T-helper 2 cell (primary cell): ENCODE measurements at places on chromosomes 1 and 21.

GRCh38 chr1:201518071-201518470 lies 11.1 kb upstream of the CSRP1 start:
- DNase-seq = no peak

GRCh38 chr1:23079025-23079424 lies 59.8 kb downstream of the KDM1A start:
- no peak for DNase-seq

GRCh38 chr1:158930504-158930903 lies 848 bp upstream of the PYHIN1 start:
- peak; percentile 91 for DNase-seq

GRCh38 chr21:36129219-36129618 lies 5.7 kb upstream of the CBR3 start:
- DNase-seq = no peak

GRCh38 chr1:5001466-5001865 lies 347.1 kb downstream of the AJAP1 start:
- DNase-seq = no peak

DNA sequence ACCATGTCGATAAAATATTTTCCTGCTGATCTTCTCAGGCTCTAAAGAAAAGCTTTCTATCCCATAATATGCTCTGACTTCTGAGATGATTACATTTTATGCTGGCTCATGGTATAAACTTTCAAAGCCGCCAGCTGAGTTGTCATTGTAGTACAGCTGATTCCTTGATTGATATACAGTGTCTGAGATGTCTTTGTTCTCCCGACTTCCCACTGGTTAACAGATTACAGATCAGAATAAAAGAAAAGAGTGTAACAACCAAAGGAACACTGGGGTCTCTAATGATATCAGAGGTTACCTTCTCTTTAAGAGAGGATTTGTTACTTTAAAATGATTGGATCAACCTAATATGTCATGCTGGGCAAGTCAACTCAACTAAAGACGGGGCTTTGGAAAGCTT lies 485.4 kb upstream of the LRRC7 start:
- DNase-seq = no peak

DNA sequence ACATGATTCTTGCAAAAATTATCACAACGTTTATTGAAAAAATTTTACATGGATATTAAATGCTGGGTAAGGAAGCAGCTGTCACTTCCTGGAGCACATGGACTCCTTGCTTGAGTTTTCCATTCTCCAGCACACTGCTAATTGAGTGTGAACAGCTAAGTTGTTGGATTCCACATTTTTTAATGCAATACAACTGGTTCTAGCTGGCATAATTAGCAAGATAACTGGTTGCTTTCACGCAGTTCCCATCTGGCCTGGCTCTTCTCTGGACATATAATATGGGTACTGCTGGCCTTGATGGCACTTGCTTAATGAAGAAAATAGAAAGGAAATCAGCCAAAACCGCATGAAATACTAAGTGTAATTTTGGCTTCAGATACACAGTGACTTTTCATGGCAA lies 26.6 kb downstream of the RGS21 start:
- no peak for DNase-seq

GRCh38 chr21:44818640-44819011 lies 764 bp upstream of the SUMO3 start:
- DNase-seq = no peak

DNA sequence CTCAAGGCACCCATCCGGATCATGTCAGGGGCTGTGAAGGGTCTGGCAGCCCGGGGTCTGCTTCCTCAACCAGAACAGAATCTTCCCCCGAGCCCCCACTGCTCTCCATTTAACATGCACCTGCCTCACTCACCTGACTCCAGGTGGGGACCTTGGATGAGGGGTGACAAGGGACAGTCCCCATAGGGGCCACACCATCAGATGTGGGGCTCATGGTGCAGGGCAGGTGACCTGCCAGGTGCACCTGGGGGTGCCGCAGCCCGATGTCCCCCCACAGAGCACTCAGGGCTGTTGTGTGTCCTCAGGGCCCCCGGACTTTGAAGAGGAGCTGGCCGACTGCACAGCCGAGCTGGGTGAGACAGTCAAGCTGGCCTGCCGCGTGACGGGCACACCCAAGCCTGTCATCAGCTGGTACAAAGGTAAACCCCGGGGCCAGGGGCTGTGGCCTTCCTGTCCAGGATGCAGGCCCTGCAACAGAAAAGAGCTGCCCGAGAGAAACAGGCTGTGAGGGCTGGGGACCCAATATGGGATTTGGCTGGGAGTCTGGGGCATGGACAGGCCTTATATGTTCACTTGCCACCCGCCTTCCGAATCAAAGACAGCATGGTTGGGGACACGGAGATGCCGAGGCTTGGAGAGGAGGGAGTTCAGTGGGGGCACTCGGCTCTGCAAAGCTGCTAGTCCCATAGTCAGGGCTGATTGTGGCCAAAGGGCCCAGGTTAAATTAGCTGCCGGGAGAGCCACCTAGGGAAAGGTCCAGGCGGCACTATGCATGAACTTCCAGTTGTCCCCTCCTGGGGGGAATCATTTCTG lies 64.6 kb downstream of the TRIM11 start:
- no peak for DNase-seq

DNA sequence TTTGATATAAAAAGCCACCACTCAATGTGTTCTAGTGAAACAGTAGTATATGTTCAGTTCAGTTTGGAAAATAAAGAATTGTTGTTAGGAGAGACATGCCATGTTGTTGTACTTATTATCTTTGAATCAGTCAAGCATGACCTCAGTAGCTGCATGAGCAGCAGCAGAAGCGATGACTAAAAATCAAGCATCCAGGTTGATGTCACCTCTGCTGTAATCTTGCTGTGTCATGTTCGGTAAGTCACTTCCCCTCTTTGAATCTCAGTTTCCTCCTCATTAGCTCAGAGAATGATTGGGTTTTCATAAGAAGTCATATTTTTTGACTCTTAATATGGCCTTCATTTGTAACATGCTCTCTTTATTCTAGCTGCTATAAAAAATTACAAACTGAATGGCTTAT lies 428.4 kb upstream of the B3GALT2 start:
- DNase-seq = no peak

GRCh38 chr1:205258261-205258691 lies 30.5 kb downstream of the TMCC2 start:
- DNase-seq = no peak

DNA sequence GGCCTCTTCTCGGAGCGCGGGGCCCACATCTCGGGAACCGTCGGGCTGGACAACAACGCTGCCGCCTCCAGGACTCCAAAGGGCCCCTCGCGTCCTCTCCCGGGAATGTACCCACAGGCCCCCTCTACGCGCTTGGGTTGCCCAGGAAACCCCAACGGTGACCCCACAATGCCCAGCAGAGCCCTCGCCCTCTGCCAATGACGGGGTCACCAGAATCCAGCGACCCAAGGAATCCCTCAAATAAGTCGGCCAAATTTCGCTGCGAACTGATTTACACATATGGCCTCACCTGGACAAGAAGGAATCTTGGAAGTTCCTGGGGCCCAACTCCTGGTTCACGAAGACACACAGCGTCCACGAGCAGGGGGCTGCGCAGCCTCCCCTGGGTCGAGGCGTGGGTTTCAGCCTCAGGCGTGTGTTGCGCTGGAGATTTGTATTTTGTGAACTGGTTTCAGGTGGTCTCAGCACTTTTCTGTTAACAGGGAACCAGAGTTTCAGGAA lies 78.1 kb downstream of the DESI2 start:
- DNase-seq = no peak

DNA sequence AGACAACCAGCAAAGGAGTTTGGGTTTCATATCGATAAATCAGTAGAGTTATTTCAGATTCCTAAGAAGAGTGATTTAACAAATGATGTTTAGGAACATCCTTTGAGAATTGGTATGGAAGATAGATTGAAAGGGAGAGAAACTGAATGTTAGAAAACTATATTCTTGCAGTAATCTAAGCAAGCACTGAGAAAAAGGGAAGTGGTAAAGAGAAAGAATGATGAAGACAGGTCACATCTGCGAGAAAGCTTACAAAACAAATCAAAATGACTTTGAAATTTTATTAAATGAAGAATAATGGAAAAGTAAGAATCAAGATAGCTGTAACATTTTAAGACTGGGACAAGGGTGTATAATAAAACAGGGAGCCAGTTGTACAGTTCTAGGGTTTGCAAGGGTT lies 177.0 kb downstream of the HS2ST1 start:
- no peak for DNase-seq

GRCh38 chr1:90925928-90926869 lies 95.6 kb downstream of the ZNF644 start:
- no peak for DNase-seq

GRCh38 chr1:47635597-47635996 lies 197.8 kb downstream of the FOXD2 start:
- DNase-seq = no peak

DNA sequence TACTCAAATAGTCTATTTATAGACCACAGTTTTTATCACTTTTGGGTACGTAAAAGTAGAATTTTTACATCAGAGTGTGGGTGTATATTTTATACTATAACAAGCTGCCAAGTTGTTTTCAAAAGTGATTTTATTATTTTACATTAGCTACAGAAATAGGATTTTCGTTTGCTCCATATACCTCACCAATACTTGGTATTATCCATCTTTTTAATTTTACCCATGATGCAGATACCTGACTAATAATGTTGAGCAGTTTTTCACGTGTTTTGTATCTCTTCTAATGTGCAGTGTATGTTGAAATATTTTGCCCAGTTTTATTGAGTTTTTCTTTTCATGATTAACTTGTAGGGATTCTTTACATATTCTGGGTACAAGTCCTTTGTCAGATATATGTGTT lies 379.8 kb downstream of the MATN1 start:
- no peak for DNase-seq

GRCh38 chr1:98099501-98099900 lies 178.7 kb upstream of the DPYD start:
- no peak for DNase-seq

DNA sequence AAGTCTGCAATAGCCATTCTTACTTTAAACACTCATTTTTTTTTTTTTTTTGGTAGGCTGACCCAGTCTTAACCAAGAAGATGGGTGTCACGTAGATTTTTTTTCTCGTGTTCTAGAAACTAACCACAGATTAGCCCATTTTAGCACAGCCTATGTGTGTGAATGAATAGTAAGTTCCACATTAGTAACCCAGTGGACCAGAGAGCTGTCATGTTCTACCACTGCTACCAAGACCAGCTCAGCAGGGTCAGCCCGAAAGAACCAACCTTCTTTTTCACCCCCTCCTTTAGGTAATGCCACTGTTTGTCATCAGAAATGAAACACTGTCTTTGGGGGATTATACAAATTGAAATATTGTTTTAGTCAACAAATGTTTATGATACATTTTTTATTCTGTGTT lies 221.1 kb upstream of the PLXNA2 start:
- no peak for DNase-seq

GRCh38 chr1:210366767-210367166 lies 38.1 kb downstream of the HHAT start:
- DNase-seq = no peak

GRCh38 chr1:54294887-54295286 lies 94.9 kb downstream of the MRPL37 start:
- no peak for DNase-seq

DNA sequence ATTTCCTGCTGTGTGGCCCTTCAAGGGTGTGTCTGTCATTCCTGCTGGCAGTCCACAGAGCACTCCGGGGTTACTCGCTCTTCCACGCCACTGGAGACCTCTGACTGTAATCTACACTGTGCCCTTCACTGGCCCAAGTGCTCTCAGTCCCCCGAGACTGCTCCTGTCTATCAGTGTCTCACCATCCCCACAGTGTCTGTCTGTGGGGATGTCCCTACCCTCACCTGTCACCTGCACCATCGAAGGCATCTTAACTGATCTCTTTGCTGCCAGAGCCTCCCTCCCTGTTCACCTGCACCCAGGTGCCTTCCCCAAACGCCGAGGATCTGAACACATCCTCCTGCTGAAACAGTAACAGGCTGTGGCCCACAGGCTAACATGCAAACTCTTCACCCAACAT lies 136.7 kb downstream of the MATN1 start:
- no peak for DNase-seq

- DNase-seq = no peak
Observed at GRCh38 chr1:79848316-79848715, 841.8 kb upstream of the ADGRL4 start.

GRCh38 chr1:87816646-87817045 lies 488.0 kb downstream of the LMO4 start:
- DNase-seq = no peak

DNA sequence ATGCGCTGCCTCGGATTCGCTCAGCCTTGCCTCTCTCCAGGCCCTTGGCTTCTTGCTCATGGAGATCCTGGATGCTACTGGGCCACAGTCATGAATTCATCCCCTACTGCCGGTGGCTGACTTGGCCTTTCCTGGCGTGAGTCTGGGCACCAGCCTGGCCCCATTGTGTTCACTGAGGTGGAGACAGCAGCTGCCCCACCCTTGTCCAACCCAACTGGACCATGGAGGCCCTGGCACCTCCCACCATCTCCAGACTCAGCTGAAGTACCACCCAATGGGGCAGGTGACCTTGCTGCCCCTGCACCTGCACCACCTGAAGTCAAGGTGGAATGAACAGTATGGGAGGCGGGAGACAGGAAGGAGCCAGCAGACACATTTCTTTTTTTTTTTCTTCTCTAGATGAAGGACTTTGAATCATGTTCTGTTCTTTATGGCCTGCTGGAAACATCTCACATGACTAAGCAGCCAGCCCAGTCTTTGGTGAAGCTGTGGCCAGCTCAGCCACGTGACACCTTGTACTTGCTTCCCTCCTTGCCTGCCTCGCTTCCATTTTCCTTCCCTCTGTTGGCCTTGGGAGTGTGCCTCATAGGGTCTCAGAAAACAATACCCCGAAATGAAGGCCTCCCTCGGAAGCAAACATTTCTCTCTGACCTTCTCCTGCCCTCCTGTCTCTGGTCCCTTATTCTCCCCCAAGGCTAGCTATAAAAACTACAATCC lies 3.8 kb upstream of the SLC30A2 start:
- DNase-seq = no peak

DNA sequence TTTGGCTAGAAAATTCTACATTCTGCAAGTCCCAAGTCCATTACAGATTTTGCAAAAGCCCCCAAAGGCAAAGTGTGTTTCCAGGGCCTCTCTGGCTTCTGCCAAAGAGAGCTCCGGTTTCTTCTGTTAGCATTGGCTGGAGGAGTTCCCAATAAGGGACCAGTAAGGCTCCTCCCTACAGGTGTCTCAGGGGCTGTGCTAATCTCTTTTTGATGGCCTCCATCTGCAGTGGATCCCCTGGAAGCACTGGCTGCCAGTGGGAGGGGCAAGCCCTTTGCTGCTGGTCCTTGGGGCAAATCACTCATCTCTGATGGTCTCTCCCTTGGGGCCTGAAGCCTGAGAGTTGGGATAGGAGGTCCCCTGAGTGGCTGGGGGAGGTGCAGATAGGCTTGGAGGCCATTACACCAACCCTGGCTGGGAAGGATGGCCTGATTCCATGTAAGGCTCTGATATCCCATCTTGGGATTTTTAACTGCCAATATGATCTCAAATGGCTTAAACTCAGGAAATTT lies 89.1 kb upstream of the USP24 start:
- DNase-seq = no peak
